ENCODE measurements at places on chromosomes 1 and 21.

DNA sequence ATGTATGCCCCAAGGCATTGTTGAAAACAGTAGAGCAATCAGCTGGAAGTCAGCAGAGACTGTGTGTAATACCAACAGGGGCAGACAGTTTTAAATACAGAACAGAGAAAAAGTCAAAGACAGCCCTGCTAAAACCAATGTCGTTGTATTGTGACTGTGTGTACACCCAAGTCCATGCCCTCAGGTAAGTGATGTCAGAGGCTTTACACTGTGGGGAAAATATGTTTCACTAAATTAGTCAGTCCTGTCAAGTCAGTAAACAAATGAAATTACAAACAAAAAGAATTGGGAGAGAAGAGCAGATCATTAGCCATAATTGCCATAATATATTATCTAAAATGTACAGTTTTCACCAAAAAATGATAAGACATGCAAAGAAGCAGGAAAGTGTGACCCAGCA is 2.4 kb upstream of the CYP2J2 start:
- no peak for DNase-seq

- DNase-seq: no peak
Measured at GRCh38 chr1:16162163-16162822, 6.4 kb upstream of the EPHA2 start.

- no peak for DNase-seq
Measured at GRCh38 chr1:153340356-153340755, 8.3 kb downstream of the PGLYRP4 start.

- DNase-seq: no peak
Measured at GRCh38 chr1:95956215-95956614, 722.2 kb downstream of the RWDD3 start.

DNA sequence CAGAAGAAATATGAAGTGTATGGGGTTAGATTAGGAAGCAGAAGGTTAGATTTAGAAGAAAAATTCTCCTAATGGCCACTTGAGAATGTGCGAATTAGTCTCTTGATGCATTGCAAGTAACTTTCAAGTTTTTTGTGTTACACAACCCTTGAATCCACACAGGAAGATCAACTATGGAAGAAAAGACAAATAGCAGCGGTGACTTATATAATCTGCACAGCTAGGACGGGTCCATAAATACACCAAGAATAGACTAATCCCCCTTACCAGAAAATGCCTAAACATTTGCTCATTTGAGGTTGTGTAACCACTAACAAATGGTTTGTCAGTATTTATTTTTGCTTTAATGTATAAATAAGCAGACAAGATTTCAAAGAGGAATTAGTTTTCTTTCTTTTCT is 182.6 kb downstream of the TGFB2 start:
- DNase-seq: no peak

DNA sequence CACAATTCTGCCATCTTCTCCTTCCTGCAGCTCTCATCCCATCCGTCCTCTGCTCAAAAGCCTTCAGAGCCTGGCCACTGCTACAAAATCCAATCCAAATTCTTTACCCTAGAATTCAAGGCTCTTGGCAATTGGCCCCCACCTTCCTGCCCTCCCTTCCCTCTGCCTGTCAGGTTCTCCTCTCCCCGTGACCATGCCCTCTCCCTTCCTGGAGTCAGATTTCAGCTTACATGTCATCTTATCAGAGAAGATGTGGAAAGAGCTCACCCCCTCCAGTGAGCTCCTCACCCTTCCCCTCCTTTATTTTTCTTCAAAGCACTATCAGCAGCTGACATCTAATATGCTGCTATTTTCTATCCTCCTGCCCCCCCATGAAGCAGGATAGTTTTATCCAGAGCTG is 86.9 kb downstream of the GRIK3 start:
- DNase-seq: no peak

DNA sequence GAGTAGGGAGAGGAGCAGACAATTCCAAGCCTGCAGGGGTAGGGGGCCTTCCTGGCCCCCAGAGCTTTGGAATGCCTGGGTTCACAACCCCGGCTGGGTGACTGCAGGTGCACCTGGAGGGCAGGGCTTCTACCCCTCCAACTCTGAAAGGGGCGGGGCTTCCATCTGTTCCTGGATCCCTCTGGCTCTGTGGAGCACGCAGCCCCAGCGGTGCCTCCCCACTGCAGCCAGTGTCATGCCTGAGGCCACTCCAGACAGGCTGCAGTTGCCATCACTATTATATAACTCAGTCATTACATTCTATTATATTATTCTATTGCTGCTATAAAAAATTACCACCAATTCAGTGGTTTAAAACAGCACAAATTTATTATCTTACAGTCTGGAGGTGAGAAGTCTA is 12.5 kb upstream of the FNBP1L start:
- DNase-seq: no peak
